ENCODE measurements at places on chromosomes 7 and 10.

DNA sequence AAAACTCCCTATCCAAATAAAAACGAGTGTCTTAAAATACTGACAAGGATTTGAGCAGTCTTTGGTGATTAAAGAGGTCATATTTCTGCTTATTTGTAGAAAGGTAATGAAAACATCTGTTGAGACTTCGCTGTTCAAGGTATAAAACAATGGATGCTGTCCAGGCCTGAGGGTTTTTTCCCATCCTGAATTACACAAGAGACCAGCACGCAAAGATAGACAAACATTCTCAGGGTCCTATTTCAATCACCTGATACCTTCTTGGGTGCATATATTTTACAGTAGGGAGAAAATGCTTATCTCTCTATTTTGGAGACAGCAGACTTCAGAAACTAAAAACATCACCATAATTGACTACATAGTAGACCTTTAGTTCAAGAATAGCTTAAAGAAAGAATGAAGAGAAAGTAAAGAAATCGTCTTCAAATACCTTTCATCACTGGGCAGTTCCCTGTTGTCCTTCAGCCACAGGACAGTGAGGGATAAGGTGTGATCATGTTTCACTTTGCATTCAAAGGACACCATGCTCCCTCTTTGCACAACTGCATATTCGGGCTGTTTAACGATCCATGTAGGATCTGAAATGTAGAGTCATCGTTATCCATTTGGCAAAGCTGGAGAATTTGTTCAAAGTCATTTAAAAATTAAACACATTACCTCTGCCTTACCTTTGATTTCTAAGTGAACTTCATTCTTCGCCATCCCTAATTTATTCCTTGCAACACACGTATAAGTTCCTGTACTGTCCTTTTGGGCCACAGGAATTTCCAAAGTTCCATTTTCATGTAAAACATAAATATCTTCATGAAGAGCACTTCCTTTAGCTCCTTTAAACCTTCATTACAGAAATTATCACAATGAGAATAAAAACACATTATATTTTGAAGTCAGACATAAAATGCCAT is 63.7 kb upstream of the LAMB4 start:
- no peak for DNase-seq

- no peak for DNase-seq
Observed at GRCh38 chr7:77797734-77798393, 370 bp downstream of the TMEM60 start.

- no peak for DNase-seq
Observed at GRCh38 chr10:100826983-100827818, 81.8 kb downstream of the PAX2 start.

GRCh38 chr7:66928388-66928787 is 7.4 kb downstream of the TMEM248 start:
- no peak for DNase-seq

- DNase-seq: no peak
Observed at GRCh38 chr10:7338469-7338868, 72.4 kb downstream of the SFMBT2 start.

GRCh38 chr10:71081229-71081560 is 131.2 kb upstream of the UNC5B start:
- no peak for DNase-seq

- DNase-seq: no peak
Observed at GRCh38 chr7:108093851-108094331, 36.3 kb downstream of the LAMB4 start.

- no peak for DNase-seq
Observed at GRCh38 chr10:101559596-101560297, 28.3 kb downstream of the POLL start.

- peak; percentile 68 for DNase-seq
Observed at GRCh38 chr7:33109005-33109757, at the start of gene RP9. TSS of gene RP9 (minus strand) at chr7:33109404. CDS start at chr7:33109372, 32 bp downstream.

GRCh38 chr7:2905500-2905899 is 61.4 kb upstream of the GNA12 start:
- no peak for DNase-seq

DNA sequence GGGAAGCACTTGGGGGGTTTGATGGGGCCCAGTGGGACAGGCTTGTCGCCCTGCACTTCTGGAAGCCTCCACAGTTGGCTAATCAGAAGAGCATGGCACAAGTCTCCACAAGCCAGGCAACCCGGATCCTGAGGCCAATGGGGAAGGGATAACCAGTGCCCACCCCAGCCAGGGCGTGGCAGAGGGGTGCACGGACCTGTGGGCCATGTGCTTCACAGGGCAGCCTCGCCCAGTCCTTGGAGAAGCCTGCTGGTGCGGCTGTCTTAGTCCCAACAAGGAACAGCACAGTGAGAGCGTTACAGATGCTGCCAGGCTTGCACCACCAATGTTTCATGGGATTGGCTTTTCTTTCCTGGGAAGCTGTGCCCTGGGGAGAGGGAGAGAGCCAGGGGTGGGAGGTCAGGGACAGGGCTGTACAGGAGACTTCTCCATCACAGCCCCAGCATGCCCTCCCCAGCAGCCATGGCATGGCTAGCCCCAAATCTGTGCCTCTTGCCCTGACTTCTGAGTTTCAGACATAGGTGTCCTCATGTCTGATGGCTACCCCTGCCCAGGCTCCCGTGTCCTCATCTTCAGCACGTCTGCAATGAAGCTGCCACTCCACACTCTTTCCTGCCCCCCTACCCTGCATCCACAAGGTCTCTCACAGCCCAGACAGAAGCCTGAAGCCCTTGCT is 116.0 kb downstream of the PTPN20 start:
- DNase-seq: no peak

GRCh38 chr10:34978080-34978479 is 112.1 kb downstream of the CUL2 start:
- DNase-seq: no peak

- DNase-seq: no peak
Observed at GRCh38 chr7:105213611-105214010, 175.1 kb downstream of the SRPK2 start.

DNA sequence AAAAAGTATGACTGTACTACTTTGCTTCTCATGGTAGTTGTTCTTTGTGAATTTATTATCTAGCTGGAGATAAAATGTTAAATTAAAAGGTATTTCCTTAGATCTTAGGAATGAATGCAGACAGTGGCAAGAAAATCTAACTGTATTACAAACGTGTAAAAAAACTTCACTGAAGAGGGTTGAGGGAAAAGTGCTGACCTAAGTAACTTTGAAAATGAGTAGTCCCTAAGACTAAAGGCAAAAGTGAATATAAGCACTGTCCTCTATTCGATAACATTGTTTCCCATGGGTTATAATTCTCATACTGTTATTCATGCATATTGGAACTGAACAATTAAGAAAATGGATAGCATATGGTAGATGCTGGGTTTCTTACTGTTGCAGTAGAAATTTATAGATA is 146.7 kb upstream of the EFCAB10 start:
- DNase-seq: no peak

- DNase-seq: no peak
Observed at GRCh38 chr7:152849128-152849527, 89.6 kb downstream of the ACTR3B start.

GRCh38 chr7:22584179-22584578 is 84.2 kb upstream of the STEAP1B start:
- DNase-seq: no peak

GRCh38 chr10:43204943-43205671 is 61.8 kb downstream of the RASGEF1A start:
- peak; percentile 38 for DNase-seq

DNA sequence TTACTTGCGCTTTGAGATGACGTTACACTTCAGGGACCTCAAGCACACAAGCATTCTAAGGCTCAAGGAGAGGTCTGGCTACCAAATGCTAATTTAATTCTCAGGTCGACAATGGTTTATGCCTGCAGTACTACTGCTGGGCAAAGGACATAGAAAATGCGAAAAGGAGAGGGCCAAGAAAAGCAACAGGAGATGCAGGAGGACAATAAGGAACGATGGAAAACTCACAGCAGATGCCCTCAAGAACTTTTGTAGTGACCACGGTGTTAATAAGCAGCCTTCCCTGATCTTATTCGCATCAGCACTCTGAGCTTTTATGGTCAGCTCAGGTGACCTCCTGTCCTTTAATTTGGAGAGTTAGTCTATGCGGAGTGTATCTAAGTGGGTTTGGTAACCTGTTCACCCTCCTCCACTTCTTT is 146.3 kb downstream of the GPR85 start:
- DNase-seq: no peak

GRCh38 chr10:10247585-10247984 is 770.1 kb upstream of the CELF2 start:
- no peak for DNase-seq

DNA sequence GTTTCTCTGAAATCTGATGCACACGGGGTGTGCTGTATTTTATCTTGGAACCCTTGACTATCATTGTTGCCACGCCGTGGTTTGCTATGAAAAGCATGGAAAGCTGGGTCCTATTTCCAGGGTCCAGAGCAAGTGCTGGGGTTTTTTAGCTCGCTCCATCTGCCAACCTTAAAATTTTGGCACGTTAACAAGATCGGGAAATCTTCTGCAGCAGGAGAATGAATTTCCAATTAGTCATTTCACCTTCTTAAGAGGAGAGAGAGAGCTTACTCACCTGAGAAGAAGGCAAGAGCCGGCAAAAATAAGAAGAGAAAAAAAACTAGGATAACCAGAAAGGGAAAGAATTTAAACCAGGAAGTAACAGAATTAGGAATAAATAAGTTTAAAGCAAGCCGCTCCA is 223.6 kb upstream of the CELF2 start:
- no peak for DNase-seq

GRCh38 chr7:70230761-70231160 is 632.5 kb downstream of the AUTS2 start:
- no peak for DNase-seq

DNA sequence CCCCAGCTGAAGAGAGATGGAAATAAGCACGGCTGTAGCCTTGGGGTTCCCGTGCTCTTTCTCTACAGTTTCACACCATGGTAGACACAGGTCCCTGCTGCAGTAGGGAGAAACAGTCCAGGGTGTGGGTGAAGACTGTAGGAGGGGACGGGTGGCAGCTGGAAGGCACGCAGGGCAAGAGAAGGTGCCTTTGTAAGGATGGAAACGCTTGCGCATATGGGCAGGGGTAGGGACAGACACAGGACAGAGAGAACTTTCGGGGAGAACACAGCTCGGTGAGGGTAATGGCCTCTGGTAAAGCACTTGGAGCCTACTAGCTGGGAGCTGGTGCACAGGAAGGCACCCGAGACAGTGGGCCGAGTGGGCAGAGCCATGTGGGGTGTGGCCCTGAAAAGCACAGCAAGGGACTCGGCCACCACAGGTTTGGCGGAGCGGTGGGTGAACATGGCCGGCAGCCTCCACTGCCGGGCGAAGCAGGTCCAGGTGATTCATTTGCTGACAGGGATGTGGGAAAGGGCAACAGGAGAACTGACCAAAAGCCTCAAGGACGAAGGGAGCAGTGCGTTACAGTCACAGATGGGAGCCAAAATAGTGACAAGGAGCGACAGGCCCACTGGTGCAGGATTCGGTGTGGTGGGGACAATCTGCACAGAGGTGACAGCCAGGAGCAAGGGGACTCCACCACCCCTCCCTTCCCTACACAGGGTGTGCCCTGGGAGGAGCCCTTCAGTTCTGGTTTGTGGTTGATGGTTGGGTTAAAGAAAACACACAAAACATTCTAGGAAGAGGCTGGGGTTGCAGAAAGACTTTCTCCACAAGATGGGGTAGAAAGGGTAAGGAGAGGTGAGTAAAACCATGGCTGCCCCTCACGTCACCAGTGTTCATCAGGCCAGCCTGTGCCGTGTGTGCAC is 97.1 kb downstream of the VOPP1 start:
- no peak for DNase-seq

- DNase-seq: no peak
Observed at GRCh38 chr7:135238112-135238744, 4.6 kb downstream of the STRA8 start.

DNA sequence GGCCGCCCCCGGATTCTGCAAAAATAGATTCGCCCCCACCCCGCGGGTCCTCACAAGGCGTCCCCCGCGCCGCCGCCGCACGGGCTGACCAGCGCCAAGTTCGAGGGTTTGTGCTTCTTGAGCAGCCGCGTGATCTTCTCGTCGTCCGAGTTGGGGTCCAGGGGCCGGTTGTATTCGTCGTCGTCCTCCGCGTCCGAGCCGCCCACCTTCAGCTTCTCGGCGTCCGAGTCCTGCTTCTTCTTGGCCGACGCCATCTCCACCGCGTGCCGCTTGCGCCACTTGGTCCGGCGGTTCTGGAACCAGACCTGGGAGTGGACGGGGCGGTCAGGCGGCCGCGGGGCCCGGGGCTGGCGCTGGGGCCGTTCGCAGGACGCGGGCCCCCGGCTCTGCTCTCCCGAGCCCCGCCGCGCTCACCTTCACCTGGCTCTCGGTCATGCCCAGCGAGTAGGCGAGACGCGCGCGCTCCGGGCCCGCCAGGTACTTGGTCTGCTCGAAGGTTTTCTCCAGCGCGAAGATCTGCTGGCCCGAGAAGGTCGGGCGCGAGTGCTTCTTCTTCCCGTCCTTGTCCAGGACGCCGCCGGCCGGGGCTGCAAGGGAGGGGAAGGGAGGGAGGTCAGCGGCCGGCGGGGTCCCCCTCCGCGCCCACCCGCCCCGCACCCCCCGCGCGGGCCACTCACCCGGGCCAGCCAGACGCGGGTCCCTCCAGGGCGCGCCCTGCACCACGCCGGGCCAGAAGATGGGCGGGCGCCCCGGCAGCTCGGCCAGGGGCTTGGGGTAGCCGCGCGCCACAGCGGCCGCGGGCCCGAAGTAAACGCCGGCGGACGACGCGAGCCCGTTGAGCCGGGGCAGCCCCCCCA is 853 bp downstream of the NKX6-2 start:
- DNase-seq: no peak

GRCh38 chr7:107939573-107940489 is 48.8 kb downstream of the DLD start:
- DNase-seq: no peak

DNA sequence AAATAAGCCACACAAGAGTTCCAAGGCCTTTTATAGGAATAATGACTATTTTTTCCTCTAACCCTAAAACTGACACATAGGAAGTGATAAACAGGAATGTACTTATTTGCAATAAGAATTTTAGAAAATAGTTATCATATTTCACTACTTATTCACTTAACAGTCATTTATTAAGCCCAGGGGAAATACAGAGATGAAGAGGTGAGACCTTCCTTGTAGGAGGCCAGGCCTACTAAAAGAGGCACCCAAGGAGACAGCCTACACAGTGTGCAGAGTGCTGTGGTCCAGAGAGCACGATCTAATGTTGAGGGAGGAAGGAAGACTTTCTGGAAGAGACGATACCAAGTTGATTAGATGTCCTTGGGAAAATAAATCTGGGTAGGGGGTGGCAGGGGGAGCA is 45.0 kb upstream of the PPP1R3C start:
- DNase-seq: no peak

DNA sequence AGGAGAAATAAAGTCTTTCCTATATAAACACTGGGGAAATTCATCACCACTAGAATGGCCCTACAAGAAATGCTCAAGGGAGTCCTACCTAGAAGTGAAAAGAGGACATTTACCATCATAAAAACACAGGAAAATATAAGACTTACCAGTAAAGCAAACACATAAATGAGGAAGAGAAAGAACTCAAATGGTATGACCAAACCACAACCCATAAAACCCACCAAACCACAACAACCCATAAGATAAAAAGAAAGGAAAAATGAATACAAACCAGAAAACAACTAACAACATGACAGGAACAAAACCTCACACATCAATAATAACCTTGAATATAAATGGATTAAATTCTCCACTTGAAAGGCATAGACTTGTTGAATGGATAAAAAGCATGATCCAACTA is 71.9 kb upstream of the DIP2C start:
- DNase-seq: no peak

Data from stimulated activated CD4-positive, alpha-beta T cell treated with anti-CD3 and anti-CD28 coated beads, Interleukin-12 subunit alpha, Interleukin-12 subunit beta, amount 100 ng/mL, for 48 hours (primary cell).